ENCODE measurements at places on chromosomes 1 and 21. TPM values are rescaled to one million over a fixed set of nuclear protein-coding genes. Genes with fewer than 3 reads are reported as not detected.

DNA sequence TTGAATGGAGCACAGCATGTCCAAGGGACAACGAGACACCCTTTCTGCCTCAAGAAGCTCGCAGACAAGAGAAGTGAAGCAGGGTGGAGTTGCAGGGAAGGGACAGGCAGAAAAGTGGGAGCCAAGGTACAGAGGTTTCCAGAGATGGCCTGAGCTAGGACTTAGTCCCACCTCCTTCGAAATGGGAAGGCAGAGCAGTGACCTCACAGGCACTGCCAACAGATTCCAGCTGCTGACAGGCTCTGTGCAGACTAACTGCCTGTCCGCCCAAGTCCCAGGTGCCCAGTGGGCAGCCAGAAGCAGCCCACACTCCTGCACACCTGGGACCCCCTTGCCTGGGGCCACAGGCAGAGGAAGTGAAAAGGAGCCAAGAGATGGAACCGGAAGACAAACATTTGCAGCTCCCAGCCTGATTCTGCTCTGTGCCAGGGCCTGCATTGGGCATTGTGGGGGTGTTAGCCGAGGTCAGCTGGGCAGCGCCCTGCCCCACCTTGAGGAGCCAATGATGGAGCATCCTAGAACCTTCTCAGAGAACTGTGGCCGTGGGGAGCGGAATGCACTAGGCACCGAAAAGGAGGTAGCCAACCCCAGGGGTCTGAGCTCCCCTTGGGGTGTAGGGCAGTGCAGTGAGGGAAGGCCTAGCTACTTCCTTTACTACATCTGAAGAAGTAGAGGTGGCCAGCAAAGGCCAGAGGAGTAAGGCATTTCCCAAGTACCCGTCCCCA, 27.5 kb upstream of the RSPO1 start:
- no peak for DNase-seq

DNA sequence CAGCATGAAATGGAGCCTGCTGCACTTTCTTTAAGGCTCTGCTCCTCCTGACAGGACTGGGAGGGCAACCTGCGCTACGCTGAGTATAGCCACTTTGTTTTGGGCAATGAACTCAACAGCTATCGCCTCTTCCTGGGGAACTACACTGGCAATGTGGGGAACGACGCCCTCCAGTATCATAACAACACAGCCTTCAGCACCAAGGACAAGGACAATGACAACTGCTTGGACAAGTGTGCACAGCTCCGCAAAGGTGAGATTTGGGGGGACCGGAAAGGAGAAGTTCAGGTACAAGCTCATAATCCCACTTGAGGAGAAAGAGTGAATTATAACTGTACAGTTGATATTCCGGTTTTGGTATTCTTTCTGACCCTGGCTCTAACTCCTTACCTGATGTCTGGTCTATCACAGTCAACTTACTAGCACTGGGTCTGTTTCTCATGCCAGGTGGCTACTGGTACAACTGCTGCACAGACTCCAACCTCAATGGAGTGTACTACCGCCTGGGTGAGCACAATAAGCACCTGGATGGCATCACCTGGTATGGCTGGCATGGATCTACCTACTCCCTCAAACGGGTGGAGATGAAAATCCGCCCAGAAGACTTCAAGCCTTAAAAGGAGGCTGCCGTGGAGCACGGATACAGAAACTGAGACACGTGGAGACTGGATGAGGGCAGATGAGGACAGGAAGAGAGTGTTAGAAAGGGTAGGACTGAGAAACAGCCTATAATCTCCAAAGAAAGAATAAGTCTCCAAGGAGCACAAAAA, 5.4 kb downstream of the ANGPTL7 start:
- no peak for DNase-seq

DNA sequence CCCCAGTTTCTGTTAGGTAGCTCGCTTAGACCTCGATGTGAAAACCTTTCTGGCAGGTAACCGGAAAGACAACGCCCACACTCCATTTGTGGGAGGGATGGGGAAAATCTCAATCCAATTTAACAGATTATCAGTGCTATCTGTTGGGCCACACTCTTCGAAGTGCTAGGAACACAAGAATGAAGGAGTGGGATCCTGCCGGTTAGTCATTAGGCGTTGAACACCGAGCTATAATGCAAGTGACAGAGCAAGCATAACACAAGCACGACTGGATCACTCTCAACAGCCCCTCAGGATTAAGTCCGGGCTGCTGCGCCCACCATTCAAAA, 531 bp downstream of the SNIP1 start:
- no peak for DNase-seq

GRCh38 chr1:210848474-210848873, 285.5 kb downstream of the KCNH1 start:
- no peak for DNase-seq

DNA sequence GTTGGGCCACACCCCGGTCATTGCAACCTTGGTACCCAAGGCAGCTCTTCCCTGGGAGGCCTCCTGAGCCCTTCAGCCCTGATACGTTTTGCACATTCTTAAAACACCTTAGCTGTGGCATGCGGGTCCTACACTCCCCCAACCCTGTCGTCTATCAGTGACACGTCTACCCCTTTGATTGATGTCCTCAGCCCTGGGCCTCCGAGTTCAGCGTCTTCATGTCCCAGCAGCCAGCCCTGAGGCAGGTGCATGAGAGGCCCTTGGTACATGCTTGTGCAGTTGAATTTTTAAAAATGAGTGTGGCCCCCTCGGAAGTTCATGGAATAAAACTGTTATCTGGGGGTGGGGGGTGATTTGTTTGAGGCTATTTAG, 38.9 kb upstream of the ADARB1 start:
- DNase-seq, result no peak

GRCh38 chr1:94595658-94596057, 54.1 kb upstream of the F3 start:
- peak; percentile 33 for DNase-seq

GRCh38 chr1:9596415-9597123, 7.9 kb downstream of the TMEM201 start:
- DNase-seq, result no peak

DNA sequence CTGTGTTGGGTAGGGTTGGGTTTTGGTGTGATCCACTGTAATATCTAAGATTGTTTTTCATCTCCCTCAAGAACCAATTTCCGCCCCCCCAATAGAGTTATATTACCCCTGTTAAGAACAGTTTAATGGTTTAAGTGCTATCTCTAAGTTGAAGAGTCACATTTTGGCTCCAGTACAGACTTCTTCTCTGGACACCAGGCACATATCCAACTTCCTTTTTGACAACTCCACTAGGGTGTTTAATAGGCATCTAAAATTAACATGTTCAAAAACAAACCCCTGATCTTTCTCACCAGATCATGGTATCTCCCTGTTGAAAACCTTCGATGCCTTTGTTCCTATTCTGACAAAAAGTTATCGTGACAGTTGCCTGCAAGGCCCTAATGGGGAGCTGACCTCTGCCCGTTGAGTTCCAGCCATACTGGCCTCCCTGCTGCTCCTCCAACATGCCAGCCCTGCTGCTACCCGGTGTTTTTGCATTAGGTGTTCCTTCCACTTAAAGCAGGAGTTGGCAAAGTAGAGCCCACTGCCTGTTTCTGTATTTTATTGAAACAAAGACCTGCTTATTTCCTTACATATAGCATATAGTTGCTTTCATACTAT, 18.6 kb downstream of the USP24 start:
- no peak for DNase-seq

- DNase-seq, result no peak
Observed at GRCh38 chr1:185536165-185536920, 197.8 kb upstream of the HMCN1 start.

DNA sequence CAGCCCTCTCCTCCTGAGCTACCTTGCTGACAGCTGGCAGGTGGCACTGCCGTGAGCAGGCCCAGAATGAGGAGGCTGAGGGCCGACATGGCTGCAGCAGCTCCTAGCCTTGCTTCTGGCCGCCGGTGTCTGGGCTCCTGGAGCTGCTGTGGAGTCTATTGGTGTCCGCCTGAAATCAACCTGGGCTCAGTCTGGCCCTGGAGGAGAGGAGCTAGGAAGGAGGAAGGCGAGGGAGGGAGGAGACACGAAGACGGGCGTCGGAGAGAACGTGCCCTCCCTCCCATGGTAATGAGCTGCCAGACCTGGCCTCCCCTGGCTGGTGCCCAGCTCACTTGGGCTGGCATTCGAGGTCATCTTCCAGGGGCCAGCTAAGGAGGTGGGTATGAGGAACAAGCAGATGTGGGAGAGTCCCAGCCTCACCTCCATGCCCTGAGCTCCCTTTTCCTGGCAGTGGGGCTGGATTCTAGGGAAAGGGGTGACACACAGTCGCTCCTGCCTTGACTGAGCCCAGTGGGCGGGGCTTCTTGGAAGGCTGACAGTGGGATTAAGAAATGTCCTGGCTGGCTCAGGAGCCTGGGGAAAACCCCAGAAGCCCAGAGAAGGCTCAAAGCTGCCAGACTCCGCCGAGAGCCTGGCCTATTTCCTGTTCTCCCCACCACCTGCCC, at the start of gene PDZK1IP1:
PDZK1IP1 (minus strand) TSS at position 193 of the 665 bp plus-strand sequence; CDS start at position 89, 104 bp downstream.
- DNase-seq, result peak; percentile 82

GRCh38 chr1:109184687-109185086, 29.0 kb upstream of the SARS1 start:
- DNase-seq, result no peak

DNA sequence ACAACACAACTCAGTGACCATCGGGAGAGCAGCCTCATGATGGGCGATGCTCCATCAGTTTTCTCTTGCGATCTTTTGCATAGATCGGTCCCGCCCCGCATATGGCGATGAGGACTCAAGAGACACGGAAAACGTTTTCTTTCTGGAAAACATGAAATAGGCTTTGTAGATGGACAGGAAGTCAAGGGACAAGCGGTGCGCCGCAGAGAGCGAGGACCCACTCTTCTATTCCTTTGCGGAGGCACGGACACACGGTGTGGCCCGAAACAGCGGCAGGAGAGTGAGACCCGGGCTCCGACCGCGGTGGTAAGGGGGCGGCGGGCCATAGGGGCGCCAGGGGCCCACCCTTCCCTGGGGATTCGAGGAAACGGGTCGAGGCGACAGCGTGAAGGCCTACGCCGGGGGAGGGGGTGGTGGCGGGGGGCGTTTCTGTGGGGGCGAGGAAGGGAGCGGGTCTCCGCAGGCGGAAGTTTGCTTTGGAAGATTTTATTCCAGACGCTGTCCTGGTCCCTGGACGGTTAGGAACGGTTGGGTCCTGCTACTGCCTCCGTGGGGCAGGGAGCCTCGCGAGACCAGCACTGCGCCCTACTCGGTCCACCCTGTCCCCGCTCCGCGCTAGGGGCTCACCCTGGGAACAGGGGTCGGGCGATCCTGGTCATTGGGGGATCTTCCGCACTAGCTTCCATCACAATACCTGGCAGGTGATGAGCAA, 796 bp upstream of the TDRKH start:
- DNase-seq, result no peak

GRCh38 chr1:160177231-160177630, 13.1 kb upstream of the CASQ1 start:
- DNase-seq, result no peak

DNA sequence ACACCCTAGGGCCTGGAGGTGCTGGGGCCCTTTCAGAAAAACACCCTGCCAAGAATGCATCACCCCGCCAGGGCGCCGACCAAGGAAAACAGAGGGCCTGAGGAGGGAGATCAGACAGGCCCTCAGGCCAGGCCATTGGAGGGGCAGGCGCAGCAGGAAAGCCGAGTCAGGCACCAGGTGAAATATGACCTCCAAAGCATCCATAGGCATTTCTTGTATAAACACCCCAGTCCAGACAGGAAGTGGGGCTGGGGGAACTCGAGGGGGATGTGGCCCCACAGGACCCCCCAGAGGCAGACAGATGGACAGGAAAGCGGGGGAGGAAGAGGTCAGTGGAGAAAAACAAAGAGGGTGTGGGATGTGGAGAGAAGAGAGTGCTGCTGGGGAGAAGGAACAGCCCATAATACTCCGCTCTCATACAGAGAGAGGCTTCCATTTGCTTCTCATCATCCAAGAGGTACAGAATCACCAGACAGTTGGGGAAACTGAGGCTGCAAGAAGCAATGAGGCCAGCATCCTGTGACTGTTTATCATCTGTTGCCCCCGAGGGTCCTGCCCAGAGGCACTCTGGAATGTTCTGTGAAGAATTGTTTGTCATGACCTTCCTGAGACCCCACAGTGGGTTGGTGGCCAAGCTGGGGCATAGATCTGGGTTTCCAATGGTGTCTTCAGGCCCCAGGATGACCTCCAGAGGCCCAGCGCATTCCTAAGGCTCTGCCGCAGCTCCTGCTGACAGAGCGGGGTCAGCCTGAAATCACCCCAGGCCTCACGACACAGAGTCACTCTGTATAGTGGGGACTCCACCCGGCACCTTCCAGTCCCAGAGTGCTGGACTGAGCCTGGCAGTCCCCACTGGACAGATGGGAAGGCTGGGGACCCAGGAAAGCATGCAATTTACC, 18.0 kb downstream of the TRIM62 start:
- peak; percentile 64 for DNase-seq

GRCh38 chr21:21076491-21076890, 78.3 kb downstream of the NCAM2 start:
- no peak for DNase-seq

- DNase-seq, result no peak
Observed at GRCh38 chr1:159786465-159786864, 5.7 kb downstream of the DUSP23 start.

DNA sequence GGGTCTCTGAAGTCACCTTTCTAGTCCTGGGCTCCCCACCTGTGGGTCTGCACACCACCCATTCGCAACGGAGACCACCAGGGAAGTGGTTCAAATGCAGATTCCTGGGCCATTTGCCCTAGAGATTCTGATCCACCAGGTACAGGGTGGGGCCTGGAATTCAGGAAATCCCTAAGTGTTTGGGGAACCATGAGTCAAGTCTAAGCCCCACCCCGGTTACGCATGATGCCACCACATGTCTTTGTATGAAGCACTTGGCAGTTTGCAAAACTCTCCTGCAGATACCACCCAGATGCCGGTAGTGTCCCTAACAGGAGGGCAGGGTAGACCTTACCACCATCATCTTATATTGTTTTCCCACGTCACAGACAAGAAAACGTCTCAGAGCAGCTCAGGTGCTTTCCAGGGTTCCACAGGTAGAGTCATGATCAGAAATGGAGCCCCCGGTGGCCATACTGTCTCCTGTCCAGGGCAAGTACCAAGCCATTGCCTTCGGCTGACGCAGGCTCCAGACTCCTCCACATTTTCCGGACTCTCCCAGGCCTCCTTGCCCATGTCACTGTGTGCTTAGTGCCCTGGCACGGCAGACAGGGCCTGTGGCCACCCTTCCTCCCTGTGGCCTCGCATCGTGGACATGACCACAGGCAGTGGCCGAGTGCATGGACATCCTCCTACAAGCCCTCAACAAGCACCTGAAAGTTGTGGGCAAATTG, 89.2 kb upstream of the TMEM51 start:
- no peak for DNase-seq

GRCh38 chr1:45211076-45211475, 4.7 kb upstream of the ZSWIM5 start:
- DNase-seq, result no peak

CYYR1 gene
- not detected for total RNA-seq

ODR4 gene
- total RNA-seq, result 13.7 TPM

USP1 gene
- total RNA-seq, result 50.3 TPM

ALX3 gene
- not detected for total RNA-seq

FBXO42 gene
- total RNA-seq, result 13.0 TPM

OR2AK2 gene
- not detected for total RNA-seq

ATP6V1G3 gene
- not detected for total RNA-seq

KLF17 gene
- not detected for total RNA-seq

OR2T29 gene
- not detected for total RNA-seq

AQP10 gene
- total RNA-seq, result not detected

Data from PC-9 (cell line).